ENCODE measurements at places on chromosomes 7 and 10.

DNA sequence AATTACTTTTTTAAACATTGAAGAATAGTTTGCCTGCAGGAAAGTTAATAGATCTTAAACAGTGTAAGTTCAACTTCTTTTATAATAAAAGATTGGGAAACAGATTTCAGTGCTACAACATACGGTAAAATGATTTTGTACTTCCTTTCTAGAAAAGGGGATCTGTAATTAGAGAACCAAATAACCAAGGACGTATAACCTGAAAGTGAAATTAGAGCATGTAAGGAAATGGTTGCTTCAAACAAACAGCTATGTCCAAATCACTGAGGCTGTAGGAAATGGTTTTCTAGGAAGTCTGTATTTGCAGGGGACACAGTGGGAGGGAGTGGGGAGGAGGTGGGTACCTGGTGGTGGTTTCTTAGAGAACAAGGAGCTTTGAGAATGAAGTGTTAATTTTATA lies 57.9 kb upstream of the EXOC6 start:
- no peak for DNase-seq

- no peak for DNase-seq
These were observed 105.4 kb downstream of the NRBF2 start for GRCh38 chr10:63238501-63238900.

- no peak for DNase-seq
These were observed 819 bp downstream of the TMED4 start for GRCh38 chr7:44580945-44581878.

DNA sequence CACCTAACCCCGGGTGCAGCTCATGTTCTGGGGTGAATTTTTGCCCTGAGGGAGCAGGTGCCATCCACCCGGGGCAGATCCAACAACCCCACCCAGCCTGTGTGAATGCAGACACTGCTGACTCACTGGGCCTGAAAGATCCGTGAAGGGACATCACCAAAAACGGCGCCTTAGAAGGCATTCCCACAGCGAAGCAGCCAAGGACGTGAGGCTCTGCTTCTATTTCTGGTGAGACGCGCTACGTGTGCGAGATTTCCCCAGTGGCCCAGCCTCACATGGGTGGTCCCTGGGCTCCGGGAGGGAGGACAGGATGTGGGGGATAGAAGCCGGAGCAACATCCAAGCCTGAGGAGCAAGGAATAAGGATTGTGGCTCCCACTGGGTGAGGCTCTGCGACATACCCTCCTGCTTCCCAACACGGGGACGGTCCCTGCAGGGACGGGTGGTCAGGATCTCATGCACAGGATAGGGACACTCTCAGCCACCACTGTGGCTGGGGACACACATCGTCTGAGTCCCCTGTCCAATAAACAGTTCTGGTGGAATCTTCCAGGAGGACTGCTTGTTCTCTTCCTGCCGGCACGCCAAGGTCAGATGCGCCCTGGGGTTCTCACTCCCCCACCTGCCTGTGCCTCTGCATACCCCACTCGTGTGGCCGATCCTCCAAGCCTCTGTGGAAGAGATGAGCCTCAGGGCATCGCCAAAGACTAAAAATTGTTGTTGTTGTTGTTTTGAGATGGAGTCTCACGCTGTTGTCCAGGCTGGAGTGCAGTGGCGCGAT lies 70.2 kb downstream of the ZRANB1 start:
- DNase-seq = no peak

DNA sequence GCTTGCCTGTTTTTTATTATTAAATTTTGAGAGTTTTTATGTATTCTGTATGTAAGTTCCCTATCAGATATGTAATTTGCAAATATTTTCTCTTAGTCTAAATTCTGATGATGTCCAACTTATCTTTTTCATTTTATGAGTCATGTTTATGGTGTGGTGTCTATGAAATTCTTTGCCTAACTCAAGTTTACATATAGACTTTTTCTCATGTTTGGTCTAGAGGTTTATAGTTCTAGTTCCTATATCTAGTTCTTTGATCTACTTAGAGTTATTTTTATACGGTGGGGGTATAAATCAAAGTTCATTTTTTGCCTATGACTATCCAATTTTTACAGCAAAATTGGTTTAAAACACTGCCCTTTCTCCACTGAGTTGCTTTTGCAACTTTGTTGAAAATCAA lies 26.3 kb upstream of the CCDC7 start:
- no peak for DNase-seq

DNA sequence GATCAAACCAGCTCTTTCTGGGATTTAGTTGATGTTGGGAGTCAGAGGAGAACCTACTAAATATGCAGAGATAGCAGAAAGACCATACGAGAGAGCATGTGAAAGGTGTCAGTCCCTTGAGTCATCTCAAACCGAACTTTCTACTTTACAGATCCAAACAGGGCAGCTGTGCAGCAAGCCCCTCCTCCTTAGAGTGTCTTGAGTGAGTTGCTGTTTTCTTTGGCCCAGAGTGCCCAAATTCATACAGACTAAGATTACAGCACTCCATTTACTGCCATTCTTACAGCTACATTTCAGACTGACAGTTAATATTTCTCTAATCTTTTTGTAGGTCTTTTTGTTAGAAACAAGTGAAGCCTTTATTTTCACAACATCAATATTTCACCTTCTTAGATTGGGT lies 53.4 kb downstream of the NRCAM start:
- no peak for DNase-seq

DNA sequence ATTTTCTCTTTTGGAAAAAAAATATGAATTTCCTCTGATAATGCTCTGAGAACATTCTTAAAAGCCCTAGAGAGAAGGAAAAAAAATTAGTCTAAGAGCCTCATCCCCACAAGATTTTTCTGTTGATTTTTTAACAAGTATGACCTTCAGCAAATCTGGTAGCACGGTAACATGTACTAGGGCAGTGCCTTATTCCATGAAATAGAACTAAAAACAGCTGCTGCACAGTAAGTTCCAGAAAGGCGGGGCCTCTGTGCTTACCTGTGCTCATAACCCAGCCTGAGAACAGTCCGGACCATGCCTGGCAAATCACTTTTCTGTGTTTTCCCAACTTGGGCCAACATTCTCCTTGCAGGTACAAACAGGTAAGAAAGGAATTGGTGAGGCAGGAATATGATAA lies 519.1 kb upstream of the AKR1E2 start:
- DNase-seq = no peak

GRCh38 chr10:31118556-31118955 lies 86.9 kb upstream of the ZNF438 start:
- no peak for DNase-seq

GRCh38 chr10:74949843-74950765 lies 123.7 kb downstream of the KAT6B start:
- DNase-seq = no peak

GRCh38 chr7:75663302-75663907 lies 75.3 kb downstream of the HIP1 start:
- DNase-seq = no peak

DNA sequence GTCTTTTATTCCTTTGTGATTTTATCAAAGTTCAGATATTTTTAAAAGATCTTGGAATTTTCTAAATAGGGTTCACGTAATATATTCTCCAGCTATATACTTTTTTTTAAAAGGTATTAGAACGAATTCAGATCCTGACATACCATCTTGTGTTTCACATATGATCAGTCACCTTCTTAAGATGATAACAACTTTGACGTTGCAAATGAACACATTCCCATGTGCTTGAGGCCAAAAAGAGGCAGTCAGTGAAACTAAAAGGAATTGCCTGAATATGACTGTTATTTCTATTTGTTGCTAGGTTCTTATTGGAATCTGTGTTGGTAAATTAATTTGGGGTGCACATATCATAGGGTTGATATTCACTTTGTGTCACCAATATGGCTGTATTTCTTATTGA lies 310.1 kb downstream of the MDFIC start:
- no peak for DNase-seq

DNA sequence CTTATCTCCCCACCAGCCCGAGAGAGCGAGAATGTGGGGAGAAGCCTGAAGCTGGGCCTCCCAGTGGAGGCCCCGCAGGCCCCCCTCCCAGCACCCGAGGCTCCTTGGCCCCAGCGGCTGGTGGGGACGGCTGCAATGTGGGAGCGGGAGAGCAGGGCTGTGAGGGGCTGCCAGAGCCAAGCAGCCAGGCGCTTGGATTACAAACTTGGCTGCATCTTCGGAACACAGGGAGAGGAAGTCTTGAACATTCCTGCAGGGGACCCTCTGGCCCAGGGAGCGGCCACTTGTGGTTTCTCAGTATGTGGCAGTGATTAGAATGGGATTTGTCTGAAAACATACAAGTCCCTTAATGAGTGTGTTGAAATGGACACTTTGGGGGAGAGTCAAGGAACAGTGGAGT lies 23.2 kb downstream of the ELN start:
- peak; percentile 33 for DNase-seq

GRCh38 chr7:115676080-115676479 lies 354.5 kb downstream of the TFEC start:
- DNase-seq = no peak

DNA sequence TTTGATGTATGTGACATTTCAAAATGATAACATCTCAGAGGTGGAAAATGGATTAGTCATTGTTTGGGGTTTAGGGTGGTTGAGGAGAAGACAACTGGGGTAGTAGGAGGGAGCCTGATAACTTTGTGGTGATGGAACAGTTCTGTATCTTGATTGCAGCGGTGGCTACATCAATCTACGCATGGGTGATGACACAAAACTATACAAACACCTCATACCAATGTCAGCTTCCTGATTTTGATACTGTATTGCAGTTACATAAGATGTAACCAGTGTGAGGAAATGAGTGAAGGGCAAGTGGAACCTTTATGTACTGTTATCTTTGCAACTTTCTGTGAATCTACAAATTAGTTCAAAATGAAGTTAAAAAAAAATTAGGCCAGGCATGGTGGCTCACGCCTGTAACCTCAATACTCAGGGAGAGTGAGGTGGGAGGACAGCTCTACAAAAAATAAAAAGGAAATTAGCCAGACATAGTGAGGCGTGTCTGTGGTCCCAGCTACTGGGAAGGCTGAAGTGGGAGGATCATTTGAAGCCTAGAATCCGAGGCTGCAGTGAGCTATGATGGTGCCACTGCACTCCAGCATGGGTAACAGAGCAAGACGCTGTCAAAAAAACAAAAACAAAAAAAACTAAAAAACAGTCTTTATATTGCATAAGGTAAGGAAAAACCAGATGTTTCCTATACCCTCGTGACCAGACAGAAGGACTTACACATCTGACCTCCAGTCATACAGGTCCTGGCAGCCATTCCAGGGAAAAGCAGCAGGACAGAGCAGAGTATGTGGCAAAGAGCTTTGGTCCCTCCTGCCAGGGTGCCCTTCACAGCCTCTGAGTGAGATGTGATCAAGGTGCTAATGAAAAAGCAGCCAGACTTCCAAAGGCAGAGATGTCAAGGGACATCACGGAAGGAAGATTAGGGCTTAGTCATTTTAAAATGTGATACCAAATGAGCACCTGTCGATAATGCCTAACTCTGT lies 50.8 kb downstream of the CYTH3 start:
- no peak for DNase-seq
